HFFc6 (cell line): ENCODE measurements at places on chromosomes 2 and 18. TPM values are rescaled to one million over a fixed set of nuclear protein-coding genes. Genes with fewer than 3 reads are reported as not detected.

- no peak for DNase-seq
- H3K4me1 ChIP-seq: peaks cover 53% of the 10 kb centered on the region
- no peaks in the 10 kb centered on the region for H3K27me3 ChIP-seq
- no peak overlapping the region for H3K27ac ChIP-seq
- no peak overlapping the region for H3K4me3 ChIP-seq
Observed at GRCh38 chr2:113797237-113797636, 40.8 kb upstream of the SLC35F5 start.

The LIMS2 gene
- 52.5 to 61.7 TPM (median 60.5 TPM) in 3 replicates for total RNA-seq

DNA sequence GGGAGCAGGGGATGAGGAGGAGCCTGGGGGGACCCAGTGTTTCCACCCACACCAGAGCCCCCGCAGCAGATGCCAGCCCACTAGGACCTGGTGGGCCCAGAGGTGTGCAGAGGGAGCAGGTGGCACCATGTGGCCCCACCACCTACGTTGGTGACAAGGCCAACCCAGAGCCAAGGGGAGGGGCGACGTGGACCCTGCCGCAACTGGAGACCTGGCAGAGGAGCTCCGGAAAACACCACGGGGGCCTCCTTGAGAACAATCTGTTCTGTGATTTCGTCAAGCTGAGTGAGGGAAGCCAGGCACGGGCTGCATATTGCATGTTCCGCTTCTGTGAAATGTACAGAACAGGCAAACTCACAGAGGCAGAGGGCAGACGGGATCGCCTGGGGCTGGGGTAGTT is 49.1 kb upstream of the GPC1 start:
- no peaks in the 10 kb centered on the region; the same call in none of the 2 replicates for H3K27me3 ChIP-seq
- H3K4me3 ChIP-seq: peak overlapping the region; percentile 87
- DNase-seq: no peak
- H3K36me3 ChIP-seq: peaks cover 18% of the 10 kb centered on the region
- peak overlapping the region; percentile 99 for H3K27ac ChIP-seq

The CCDC85A gene
- 25.5 to 39.3 TPM (median 25.7 TPM) in 3 replicates for total RNA-seq

DNA sequence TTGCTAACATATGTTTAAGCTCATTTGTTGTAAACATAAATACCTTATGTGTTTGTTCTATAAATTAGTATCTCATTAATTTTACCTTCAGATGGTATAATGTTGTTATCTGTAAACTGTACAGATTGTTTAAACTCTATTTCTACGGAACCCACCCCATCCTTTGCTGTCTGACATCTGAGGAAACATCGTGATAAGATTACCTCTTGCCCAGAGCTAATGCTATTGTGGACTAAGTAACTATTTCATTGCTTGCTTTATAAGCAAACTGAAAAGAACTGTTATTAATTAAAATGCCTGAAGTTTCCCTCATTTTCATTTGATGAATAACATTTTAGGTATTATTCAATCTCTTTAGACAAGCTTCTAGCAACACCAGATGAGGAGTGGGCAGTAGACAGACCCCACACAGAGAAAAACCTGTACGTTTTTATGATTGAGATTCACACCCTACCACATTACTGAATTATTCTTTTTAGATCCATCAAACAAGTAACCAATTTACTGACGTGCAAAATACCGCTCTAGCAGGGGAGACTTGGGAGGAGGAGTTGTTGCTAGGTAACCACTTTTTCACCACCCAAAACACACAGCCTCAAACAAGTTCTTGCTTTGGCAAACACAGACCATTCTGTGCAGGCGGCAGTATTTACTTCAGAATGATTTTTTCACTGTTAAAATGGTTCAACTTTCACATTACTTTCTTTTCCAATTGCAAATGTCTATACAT is 1.9 kb upstream of the SYT4 start:
- no peaks in the 10 kb centered on the region for H3K4me1 ChIP-seq
- no peak for DNase-seq
- H3K4me3 ChIP-seq: no peak overlapping the region
- no peak overlapping the region for H3K27ac ChIP-seq

- H3K4me1 ChIP-seq: no peaks in the 10 kb centered on the region
- H3K36me3 ChIP-seq: no peaks in the 10 kb centered on the region
- H3K27me3 ChIP-seq: peaks cover 6% of the 10 kb centered on the region
- DNase-seq: no peak
Observed at GRCh38 chr2:168790226-168790902, 12.1 kb upstream of the NOSTRIN start.

DNA sequence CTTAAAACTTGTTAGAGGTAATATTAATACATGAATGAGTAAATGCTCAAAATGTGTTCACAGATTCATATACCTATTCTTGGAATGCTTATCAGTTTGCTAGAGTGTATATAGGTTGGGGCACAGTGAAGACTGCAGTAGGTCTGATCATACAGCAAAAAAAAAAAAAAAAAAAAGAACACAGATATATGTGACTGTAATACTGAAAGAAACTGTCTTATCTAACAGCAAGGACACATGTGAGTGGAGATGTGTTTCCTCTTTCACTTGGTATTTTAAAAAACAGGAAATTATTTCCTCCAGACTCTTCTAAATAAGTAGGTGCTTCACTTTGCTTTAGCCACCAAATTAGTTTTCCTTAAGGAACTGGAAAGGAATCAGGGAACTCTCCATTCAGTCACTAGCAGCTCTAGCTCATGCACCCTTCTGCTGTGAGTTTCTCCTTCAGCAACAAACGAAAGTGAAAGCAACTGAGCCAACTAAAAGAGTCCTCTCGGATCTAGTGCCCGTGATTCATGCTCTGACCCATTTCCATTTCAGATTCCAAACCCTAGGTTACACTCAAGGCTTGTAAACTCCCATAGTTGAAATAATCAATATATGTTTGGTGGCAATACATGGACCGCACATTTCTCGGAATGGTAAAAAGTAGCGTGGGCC is 98.5 kb downstream of the DSEL start:
- H3K27ac ChIP-seq: peak overlapping the region; percentile 32
- no peaks in the 10 kb centered on the region for H3K27me3 ChIP-seq
- H3K36me3 ChIP-seq: no peaks in the 10 kb centered on the region
- peak; percentile 30 for DNase-seq
- peak overlapping the region; percentile 80 for H3K4me3 ChIP-seq
